Esophagus mucosa (tissue), 1 donor: ENCODE measurements at places on chromosomes 6 and 20. TPM values are rescaled to one million over a fixed set of nuclear protein-coding genes. Genes with fewer than 3 reads are reported as not detected.

The GPLD1 gene
- 1.4 TPM for total RNA-seq

The CALHM5 gene
- 0.12 TPM for total RNA-seq

The TNNC2 gene
- not detected for total RNA-seq

The FAM83B gene
- total RNA-seq: 71.8 TPM

The TREML1 gene
- 0.16 TPM for total RNA-seq

The IP6K3 gene
- 0.08 TPM for total RNA-seq

The C6orf132 gene
- total RNA-seq: 216 TPM

The SAMD3 gene
- 0.20 TPM for total RNA-seq

The GRM1 gene
- total RNA-seq: not detected

The MYO6 gene
- total RNA-seq: 37.4 TPM

The C6orf47 gene
- 18.1 TPM for total RNA-seq

The MAS1 gene
- total RNA-seq: not detected

The BEND3 gene
- total RNA-seq: 3.0 TPM

The SUMO4 gene
- total RNA-seq: 1.1 TPM

The SLC32A1 gene
- total RNA-seq: not detected

The B3GALT4 gene
- total RNA-seq: 16.9 TPM

The MOCS1 gene
- 4.3 TPM for total RNA-seq

The C6orf58 gene
- total RNA-seq: not detected

The RWDD2A gene
- 0.84 TPM for total RNA-seq

The ARMC2 gene
- 2.0 TPM for total RNA-seq

The BEND6 gene
- 0.16 TPM for total RNA-seq

The TRAPPC3L gene
- not detected for total RNA-seq

The LY6G5C gene
- 0.72 TPM for total RNA-seq

The GJA10 gene
- total RNA-seq: not detected

The EDN3 gene
- 5.9 TPM for total RNA-seq

The ANGPT4 gene
- 0.08 TPM for total RNA-seq

The ID1 gene
- 299 TPM for total RNA-seq

The TNFAIP3 gene
- total RNA-seq: 8.8 TPM

The NHSL1 gene
- total RNA-seq: 34.8 TPM

The FNDC11 gene
- 0.28 TPM for total RNA-seq

The MYCT1 gene
- 1.6 TPM for total RNA-seq

The SLC2A10 gene
- total RNA-seq: 2.1 TPM

The PKHD1 gene
- 0.04 TPM for total RNA-seq

The GCNT2 gene
- total RNA-seq: 8.1 TPM

The POPDC3 gene
- not detected for total RNA-seq

The HAO1 gene
- not detected for total RNA-seq

The COMMD7 gene
- total RNA-seq: 16.1 TPM

The SAMD10 gene
- 5.7 TPM for total RNA-seq

The DDX43 gene
- 0.56 TPM for total RNA-seq

The LY6G6C gene
- total RNA-seq: 10.8 TPM

The KCNG1 gene
- 9.9 TPM for total RNA-seq

The OVOL2 gene
- total RNA-seq: 11.0 TPM

The TMEM74B gene
- total RNA-seq: 1.4 TPM

The LAMP5 gene
- not detected for total RNA-seq

The SYCP2L gene
- not detected for total RNA-seq

The CNKSR3 gene
- 24.5 TPM for total RNA-seq

The DEF6 gene
- 27.3 TPM for total RNA-seq

The TNXB gene
- 7.6 TPM for total RNA-seq

The OPRM1 gene
- not detected for total RNA-seq

The SALL4 gene
- total RNA-seq: 0.44 TPM

The LY86 gene
- 0.48 TPM for total RNA-seq

The ISM1 gene
- total RNA-seq: 1.7 TPM
